Activated CD4-positive, alpha-beta T cell treated with anti-CD3 and anti-CD28 coated beads for 24 hours (primary cell): ENCODE measurements at places on chromosomes 7 and 10.

DNA sequence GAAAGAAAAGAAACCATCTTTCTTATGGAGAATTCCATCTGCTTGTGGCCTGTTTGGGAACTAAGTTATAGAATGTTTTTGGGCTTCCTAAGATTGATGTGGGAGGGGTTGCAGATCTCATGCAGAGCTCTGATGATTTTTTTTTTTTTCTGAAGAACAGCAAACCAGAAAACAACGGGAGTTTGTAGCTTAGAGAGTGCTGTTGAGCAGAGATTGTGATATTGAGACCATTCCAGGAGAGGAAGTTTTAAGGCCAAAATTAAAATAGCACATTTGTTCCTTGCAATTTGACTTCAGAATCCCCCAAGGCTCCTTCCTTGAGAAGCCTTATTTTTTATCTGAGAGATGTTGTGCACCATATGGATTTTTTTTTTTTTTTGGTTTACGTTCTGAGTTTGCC is 159.5 kb upstream of the NRP1 start:
- DNase-seq, result no peak

GRCh38 chr10:93058139-93058538 is 2.5 kb upstream of the CYP26C1 start:
- DNase-seq, result no peak

DNA sequence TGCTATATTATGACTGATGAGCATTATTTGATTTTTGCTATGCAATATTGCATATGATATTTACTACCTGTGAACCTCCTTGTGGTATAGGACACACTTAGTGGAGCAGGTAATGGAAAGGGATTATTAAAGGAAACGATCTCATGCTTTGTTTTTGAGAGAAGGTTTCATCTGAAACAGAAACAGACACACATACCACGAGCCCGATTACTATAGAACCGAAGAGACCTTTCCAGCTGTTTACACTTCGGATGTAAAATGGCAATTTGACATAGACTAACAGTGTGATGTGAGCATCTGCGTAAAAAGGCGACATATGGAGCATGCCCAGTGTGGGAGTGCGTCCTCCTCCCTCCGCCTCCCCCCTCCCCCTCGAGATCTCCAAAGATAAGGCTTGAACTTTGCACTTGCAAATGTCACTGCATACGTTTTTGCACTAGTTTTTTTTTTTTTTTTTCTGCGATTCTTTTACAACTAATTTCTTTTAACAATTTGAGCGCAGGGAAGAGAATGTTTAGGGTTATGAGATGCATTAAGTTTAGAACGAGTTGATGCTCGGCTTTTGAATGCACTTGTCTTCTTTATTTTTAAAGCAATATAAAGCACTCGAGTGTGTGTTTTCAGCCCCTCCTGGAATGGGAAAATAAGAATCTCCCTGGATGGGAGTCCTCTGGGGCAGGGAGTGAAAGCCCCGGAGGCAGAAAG is 251.0 kb downstream of the NSUN6 start:
- DNase-seq, result no peak

DNA sequence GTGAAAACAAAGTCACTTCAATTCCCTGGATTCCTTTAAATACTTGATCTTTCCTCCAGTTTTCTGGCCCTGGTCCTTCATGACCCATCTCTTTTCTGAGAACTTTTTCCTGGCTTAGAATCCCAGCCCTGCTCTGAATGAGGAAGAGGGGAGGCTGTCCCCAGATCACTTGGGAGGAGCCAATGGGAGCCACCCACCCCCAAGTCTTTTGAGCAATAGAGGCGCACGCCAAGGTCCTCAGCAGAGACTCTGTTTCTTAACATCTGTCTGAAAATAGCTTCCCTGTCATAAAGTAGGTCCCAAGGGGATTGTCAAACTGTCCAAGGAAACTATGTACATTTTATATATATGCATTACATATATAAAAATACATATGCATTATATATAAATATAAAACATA is 126.8 kb downstream of the ADRA2A start:
- no peak for DNase-seq

DNA sequence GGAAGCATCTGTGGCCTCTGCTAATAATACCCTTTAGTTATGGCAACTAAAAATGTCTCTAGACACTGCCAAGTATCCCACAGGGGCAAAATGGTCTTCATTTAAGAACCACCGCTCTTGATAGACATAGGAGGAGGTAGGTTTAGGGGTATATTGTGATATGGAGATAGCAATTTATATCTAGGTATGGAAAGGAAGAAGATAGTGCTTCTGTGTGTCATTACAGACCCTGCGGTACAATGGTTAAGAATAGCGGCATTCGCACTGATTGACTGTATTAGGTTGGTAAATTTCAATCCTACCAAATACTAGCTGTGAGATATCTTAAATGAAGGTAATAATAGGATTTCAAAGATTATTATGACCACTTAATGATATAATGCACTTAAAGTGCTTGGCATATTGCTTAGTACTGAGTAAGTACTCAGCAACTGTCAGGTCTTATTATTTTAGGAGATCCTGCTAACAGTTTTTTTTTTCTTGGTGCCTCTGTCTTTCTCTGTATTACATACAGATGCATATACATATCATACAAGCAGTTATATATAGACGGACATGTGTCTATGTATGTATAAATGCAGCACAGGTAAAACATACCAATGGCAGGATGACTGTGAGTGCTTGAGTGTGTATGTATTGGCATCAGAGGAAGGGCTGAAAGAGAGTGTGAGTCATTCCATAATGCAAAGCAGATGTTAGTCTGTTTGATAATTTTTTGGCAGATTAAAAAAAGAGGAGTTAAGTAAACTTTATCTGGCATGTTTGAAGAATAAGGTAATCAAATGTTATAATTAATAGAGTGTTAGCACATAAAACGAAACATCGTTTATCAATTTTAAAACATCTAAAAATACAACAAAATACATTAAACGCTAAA is 50.0 kb upstream of the ITGB8 start:
- DNase-seq, result no peak
